Iris pigment epithelial cell (primary cell): ENCODE measurements at places on chromosomes 3 and 15.

DNA sequence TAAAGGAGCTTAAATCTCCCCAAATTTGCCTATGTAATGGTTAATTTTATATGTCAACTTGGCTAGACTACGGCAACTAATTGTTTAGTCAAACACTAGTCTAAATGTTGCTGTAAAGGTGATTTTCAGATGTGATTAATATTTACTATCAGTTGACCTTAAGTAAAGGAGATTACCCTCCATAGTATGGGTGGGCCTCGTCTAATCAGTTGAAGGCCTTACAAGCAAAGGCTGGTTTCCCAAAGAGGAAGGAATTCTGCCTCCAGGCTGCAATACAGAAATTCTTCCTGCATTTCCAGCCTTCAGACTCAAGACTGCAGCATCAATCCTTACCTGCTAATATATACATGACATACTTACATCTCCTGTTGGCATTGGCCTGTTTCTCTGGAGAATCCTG lies 23.6 kb downstream of the SLC12A8 start:
- DNase-seq = no peak

- DNase-seq = no peak
These were observed 33.5 kb downstream of the MYL3 start for GRCh38 chr3:46829699-46830208.

DNA sequence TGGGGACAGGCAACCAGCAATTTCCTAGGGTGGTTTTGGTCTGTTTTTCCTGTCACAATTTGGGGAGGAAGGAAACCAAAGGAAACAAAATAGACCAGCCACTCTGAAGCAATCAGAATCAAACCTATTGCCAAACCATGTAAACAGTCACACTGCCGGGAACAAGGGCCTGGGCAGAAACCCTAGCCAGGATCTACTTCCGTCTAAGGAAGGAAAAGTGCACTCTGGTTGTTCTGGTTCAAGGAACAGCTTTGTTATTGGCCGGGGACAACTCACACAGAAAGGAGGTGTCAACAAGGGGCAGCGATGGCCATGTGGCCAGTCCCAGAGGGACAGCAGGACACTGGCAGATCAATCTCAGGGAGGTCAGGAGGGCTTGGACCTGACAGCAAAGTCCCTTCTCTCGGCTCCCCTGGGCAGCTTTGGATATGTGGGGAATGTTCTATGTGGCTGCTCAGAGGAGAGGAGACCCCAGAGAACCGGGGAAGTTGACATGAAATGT lies 17.5 kb upstream of the RAD18 start:
- DNase-seq = no peak

DNA sequence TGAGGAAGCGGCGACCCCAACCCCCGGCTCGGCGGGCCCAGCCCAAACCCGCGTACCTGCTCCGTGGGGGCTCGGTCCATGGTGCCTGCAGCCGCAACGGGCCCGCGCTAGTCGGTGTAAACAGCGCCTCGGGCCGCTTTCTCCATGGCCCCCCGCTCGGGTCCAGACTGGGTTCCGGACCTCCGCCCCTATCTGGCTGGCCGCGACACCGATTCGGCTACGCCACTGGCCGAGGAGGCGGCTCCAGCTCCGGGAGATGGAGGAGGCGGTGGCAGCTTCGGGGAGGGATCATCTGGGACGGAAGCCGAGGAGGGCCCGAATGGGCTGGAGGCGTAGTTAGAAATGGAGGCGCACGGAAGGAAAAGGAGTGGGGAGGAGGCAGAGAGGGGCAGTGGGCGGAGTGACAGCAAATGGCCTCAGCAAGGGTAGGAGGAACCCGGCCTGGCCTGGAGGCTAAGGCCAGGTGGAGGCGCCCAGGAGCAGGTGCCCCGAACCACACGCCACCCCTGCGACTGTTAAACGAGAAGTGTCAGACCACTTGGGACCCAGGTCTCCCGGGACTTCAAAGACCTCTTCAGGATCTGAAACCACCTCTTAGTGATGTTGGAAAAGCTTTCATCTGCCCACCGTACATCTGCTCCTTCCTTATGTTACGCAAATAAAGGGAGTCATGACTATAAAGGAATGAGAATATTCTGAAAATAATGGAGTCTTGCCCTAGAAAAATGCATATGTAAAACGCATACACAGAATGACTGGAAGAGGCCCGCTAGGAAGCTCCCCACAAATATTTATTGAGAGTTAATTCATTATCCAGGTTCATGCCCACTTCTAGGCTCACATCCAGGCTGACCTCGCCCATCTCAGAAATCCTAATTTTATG lies at the start of gene SECISBP2L:
Gene SECISBP2L (minus strand): TSS at position 227 of the 883 bp plus-strand sequence. CDS start 147 bp downstream, at position 80.
- peak; percentile 96 for DNase-seq

GRCh38 chr3:25025236-25025635 lies 402.8 kb upstream of the RARB start:
- peak; percentile 72 for DNase-seq

DNA sequence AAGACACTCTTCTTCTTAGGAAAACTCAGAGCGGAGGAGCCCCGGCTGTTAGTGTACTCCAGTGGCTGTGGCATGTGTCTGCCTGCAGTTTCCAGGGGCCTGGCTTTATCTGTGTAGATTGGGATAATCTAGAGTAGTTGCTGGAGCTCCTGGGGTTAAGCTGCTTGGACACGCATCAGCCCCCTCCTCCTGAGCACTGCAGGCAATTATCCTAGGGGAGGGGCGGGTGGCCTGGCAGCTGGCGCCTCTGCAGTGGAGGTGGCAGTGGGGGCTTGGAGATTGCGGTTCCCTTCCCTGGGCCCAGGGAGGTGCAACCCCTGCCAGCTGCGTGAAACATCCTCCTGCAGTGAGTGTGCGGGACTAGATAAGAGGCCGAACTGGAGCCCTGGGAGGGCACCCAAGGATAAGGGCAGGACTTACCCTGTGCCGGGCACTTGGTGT lies 68.2 kb downstream of the EFCAB12 start:
- DNase-seq = no peak

GRCh38 chr3:128376516-128376915 lies 90.2 kb downstream of the DNAJB8 start:
- DNase-seq = no peak

DNA sequence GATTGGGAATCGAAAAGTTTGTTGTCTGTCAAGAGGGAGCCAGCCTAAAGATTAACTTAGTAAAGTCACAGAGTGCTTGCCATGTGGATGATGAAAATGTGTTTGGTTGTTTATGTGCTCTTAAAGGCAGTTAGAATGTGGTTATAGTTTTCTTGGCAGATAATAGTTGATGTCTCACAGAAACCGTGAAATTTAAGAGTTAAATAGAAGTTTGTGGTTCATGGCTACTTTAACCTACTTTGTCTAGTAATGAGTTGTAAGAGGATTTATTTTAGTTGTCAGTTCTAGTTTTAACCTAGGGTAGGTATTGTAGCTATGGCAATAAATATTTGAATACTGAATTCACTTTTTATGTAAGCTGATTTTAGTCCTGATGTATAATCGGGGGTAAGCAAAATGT lies 36.4 kb upstream of the EIF3J start:
- no peak for DNase-seq
